AG08395 (cell line): ENCODE measurements at places on chromosomes 3 and 15.

DNA sequence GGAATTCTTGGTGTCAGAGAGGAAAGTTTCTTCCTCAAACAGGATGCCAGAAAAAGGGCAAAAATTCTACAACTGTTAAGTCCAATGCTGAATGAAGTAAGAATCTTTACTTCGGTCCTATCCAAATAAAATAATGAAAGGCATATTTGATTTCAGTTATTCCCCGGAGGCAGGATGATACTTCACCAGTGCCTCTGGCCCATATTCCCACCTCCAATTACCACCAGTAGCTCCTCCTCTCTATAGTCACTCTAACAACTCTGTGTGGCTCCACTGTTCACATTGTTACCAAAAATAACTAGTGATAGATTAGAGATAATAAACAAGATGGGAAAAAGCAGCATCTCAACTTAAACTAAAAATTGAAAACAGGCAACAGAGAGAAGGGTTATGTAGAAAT lies 20.7 kb downstream of the MAP1A start:
- no peak for DNase-seq

DNA sequence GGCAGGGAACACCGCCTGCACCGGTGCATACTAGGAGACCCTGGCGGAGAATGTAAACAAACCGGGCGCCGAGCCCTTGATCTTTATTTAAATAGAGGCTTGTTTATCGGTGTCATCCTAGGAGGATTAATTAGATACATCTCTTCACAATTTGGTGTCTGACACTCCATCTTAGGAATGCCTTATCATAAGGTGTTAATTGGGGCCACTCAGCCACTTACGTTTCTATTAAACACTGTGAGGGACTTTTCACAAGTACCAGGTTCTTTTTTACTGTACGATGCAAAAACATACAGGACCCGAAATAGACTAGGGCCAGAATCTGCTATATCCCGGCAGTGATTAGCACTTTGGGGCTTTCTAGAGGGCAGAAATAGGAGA lies 8.0 kb downstream of the EOMES start:
- DNase-seq: no peak

DNA sequence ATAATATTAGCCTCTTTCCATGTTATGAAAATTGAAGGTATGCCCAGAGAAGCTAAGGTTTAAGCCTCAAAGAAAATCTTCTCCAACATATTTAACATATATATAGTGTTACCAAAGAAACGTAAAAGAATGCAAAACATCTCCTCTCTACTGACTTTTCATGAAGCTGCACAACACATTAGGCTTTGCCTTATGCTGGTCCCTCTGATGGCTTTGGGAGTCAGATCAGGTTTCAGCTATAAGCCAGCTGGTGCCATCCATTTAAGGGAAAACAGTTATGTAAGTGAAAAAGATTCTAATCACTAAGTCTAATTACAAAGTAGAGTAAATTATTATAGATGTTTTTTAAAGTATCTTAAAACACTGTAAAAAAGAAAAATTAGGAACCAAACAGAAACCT lies 410.5 kb downstream of the LSAMP start:
- DNase-seq: no peak

DNA sequence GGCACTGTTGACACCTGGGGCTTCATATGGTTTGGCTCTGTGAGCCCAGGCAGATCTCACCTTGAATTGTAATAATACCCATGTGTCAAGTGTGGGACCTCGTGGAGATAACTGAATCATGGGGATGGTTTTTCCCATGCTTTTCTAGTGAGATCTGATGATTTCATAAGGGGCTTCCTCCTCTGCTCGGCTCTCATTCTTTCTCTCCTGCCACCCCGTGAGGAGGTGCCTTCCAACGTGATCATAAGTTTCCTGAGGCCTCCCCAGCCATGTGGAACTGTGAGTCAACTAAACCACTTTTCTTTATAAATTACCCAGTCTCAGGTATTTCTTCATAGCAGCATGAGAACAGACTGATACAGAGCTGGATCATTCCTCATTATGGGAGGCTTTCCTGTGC lies 655.9 kb upstream of the ADAMTS9 start:
- no peak for DNase-seq

DNA sequence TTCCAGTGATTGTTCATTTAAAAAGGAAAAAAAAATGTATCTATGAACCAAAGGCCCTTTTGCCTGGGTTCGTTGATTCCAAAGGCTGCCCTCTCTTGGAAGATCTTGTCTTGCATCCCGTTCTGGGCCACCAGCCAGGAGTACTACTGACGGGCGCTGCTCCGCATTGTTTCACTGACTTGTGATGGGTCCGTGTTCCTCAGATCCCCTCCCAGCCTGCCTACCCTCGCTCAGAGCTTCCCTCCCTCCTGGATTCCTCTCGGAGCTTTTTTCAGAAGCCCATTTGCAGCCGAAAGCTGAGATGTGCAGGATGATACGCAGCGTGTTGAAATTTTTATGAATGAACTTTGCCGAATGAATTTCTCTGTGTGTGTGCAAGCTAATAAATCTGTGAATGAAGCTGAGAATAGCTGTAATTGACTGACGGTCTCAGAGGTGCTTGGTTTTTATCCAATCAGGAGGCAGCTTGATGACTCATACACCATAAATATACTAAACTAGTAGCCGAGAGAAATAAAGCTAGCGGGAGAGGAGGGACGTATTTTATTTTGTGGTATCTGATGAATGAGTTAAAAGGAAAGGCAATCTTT lies at the start of gene SHC4:
SHC4 (minus strand) TSS at position 396 of the 590 bp plus-strand sequence. CDS start 904 bp downstream, outside the sequence.
- peak; percentile 77 for DNase-seq

DNA sequence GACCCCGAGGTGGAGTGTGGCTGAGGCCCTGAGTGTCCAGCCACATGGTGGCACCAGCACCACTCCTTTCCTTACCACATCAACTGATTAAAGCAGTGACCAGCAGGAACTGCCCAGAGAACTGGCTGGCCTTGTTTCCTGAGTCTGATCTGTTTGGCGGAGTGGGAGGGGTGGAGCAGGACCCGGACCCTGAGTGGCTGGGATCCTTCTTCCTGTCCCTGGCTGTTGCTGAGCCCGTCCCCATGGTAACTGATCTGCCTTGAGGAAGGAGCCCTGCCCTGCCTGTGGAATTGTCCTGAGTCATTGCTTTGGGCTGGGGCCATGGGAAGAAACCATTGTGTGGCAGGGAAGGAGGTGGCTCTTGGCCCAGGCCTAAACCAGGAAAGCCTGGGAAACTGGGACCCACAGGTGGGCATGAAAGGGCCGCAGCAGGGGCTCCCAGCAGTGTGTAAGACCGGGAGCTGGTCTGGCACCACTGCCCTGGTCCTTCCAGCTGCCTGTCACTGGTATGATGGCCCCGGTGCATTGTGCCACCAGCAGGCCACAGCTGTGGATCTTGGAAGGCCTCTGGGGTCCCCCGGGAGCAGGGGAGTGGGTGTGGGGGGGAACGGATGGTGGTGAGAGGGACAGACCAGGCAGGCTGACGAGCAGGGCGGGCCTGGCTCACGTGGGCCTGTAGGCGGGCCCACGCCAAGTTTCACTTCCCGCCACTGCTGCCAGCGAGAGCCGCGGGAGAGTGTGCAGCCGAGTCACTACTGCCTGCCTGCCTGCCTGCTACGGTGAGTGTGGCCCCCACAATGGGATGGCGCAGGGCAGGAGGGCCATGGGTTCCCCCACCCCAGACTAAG lies 19.2 kb downstream of the ATRIP start:
- DNase-seq: peak; percentile 100

- DNase-seq: no peak
Measured at GRCh38 chr3:52006017-52006819, 10.5 kb upstream of the RPL29 start.

- no peak for DNase-seq
Measured at GRCh38 chr3:26653811-26654425, 31.3 kb downstream of the LRRC3B start.

DNA sequence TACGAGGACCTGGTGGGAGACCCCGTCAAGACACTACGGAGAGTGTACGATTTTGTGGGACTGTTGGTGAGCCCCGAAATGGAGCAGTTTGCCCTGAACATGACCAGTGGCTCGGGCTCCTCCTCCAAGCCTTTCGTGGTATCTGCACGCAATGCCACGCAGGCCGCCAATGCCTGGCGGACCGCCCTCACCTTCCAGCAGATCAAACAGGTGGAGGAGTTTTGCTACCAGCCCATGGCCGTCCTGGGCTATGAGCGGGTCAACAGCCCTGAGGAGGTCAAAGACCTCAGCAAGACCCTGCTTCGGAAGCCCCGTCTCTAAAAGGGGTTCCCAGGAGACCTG lies 2.5 kb downstream of the CHST2 start:
- no peak for DNase-seq

- DNase-seq: peak; percentile 67
Measured at GRCh38 chr3:126134219-126134975, 46.0 kb downstream of the ALDH1L1 start.

DNA sequence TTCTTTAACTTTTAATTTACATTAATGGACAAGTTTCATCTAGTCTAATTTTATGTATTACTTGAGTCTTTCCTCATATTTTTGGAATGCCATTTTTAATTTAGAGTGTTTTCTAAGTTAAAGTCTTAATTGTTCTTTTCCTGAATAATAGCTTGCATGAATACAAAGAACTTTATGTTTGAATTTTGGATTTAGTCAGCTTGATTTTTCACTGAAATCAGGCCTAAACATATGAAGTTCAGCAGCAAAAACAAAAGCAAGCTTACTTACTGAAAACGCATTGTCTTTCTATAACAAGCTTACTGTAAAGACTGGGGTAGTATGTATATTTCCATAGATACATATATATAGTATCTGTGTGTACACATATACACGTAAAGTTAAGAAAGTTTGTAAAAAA lies 126.0 kb downstream of the ZBTB20 start:
- DNase-seq: no peak

GRCh38 chr15:38680775-38681174 lies 116.2 kb upstream of the RASGRP1 start:
- no peak for DNase-seq

DNA sequence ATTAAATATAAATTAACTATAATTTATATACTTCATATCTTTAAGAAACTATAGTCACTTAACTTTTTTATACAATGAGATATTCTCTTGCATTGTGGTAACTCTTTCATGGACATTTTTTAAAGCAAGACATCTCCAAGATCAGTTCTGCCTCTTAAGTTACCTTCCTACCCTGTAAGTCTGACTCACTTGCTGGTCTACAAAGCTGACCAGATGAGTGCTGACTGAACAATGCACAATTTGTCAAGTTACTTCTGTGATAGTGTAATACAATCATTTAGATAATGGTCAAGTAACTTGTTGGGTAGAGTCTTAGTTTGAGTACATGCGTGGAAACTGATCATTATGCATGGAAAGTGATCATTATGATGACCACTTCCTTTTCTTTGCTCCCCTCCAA lies 145.9 kb downstream of the MEIS2 start:
- DNase-seq: no peak

DNA sequence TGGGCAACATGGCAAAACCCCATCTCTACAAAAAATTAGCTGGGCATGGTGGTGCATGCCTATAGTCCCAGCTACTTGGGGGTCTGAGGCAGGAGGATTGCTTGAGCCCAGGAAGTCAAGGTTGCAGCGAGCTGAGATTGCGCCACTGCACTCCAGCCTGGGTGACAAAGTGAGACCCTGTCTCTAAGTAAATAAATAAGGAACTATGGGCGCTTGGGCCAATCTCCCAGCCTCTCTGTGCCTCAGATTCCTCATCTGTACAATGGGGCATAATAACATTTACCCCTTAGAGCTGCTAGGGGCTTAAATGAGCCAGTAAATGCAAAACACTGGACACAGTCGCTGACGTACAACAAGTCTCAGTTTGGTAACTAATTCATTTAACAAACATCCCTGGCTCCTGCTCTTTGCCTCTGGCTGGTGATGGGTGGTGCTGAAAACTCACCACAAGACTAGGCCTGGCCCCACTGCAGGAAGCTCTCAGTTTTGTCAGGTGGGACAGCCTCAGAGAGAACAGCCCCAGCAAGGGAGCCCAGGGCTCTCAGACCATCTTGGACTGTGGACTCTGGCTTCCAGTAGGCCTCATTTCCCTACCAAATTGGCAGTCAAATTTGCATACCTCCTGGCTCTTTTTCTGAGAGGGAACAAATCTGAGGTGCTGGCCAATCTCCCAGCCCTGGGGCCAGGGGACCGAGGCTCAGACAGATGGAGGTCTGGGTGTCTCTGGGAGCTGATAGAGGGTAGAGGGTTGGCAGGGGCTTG lies 6.4 kb upstream of the TBC1D2B start:
- no peak for DNase-seq

GRCh38 chr3:33694944-33695343 lies 23.1 kb downstream of the CLASP2 start:
- DNase-seq: no peak

DNA sequence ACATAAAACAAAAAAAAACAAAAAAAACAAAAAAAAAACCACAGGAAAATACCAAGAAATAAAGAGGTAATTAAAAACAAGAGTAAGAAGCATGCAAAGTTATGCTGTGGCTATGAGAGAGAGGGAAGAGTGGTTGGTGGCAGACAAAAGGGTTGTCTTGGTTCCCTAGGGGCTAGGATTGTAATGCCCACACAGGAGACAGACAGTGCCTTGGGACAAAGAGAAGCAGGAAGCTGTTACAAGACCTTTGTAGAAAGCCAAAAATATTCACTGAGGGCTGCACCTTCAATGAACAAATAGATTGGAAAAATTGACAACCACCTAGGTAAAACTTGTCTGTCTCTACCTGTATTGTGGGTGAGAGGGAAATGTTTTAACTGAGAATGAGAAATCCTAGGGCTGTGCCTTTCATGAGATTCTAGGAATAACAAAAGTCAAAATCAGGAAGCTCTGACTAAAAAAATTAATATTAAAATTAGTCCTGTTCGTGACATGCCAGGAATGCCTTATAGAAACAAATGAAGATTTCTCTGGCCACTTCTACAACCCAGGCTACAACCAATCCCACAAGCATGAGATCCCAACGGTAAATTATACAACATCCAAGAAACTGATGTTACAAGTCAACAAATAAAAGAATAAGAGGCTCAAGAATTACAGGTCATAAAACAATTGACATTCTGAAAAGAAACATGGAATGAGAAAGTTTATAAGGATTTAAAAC lies 45.0 kb upstream of the PRICKLE2 start:
- DNase-seq: no peak

DNA sequence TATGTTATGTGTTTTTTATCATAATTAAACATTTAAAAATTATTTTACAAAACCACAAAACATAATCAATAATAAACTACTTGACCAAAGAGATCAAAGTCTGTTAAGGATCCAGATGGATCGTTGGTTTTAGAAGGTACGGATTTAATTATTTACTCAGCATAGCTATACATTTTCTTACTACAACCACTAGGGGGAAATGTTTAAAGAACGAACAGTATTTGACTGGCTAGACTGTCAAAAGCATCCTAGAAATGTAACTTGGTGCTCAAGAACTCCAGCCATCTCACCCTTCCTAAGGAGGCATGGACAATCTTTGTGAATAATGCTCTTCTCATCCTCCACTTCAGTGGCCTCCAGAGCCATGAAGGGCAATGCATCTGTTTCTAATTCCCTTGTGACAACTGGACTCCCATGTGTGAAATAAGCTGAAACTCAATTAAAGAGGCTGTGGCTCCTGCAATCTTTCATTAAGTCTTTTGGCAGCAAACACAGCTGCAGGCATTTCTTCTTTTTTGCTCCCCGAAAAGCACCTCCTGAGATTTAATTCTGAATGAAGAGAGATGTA lies 94.7 kb upstream of the TUSC7 start:
- peak; percentile 5 for DNase-seq
